ENCODE measurements at places on chromosomes 16 and 17. TPM values are rescaled to one million over a fixed set of nuclear protein-coding genes. Genes with fewer than 3 reads are reported as not detected.

UMOD gene
- not detected for total RNA-seq

KRT25 gene
- total RNA-seq: not detected

ESRP2 gene
- 2.9 TPM for total RNA-seq

CCL2 gene
- total RNA-seq: 406 TPM

KRT27 gene
- total RNA-seq: not detected

AIPL1 gene
- total RNA-seq: not detected

LRRC46 gene
- not detected for total RNA-seq

SKAP1 gene
- 0.99 TPM for total RNA-seq

ALOX12 gene
- total RNA-seq: not detected

HBA2 gene
- total RNA-seq: not detected

EPOP gene
- 2.8 TPM for total RNA-seq

TMED6 gene
- total RNA-seq: not detected

FADS6 gene
- total RNA-seq: not detected

FBXW10 gene
- total RNA-seq: not detected

CCL14 gene
- 11.2 TPM for total RNA-seq

KRT9 gene
- not detected for total RNA-seq

KRTAP4-4 gene
- total RNA-seq: not detected

GJD3 gene
- total RNA-seq: 3.6 TPM

GNG13 gene
- total RNA-seq: not detected

PPP1R27 gene
- not detected for total RNA-seq

CDK5RAP3 gene
- total RNA-seq: 99.8 TPM

TNFRSF17 gene
- not detected for total RNA-seq

C1QTNF1 gene
- total RNA-seq: 7.3 TPM

KCTD19 gene
- not detected for total RNA-seq

GPR179 gene
- not detected for total RNA-seq

CLTC gene
- 360 TPM for total RNA-seq

SPATA32 gene
- total RNA-seq: not detected

RHBDL3 gene
- not detected for total RNA-seq

ACBD4 gene
- total RNA-seq: 5.6 TPM

KRT33A gene
- total RNA-seq: not detected

CCL4L2 gene
- not detected for total RNA-seq

PHKG2 gene
- 25.3 TPM for total RNA-seq

NEUROD2 gene
- not detected for total RNA-seq

SLFN12L gene
- 0.05 TPM for total RNA-seq

Measured in glomerular endothelial cell (primary cell).